Bronchial smooth muscle cell (primary cell): ENCODE measurements at places on chromosomes 12 and 14. TPM values are rescaled to one million over a fixed set of nuclear protein-coding genes. Genes with fewer than 3 reads are reported as not detected.

Gene ANG
- total RNA-seq, result 3.9 and 5.2 TPM in 2 replicates

Gene SLC25A21
- 0.17 and 0.63 TPM in 2 replicates for total RNA-seq

Gene NELL2
- total RNA-seq, result under 0.01 TPM in 1 of 2 replicates, not detected in the other

Gene PSME2
- total RNA-seq, result 60.0 and 106 TPM in 2 replicates

Gene GPD1
- under 0.01 TPM in 1 of 2 replicates, not detected in the other for total RNA-seq

Gene CERS5
- total RNA-seq, result 40.7 and 41.1 TPM in 2 replicates

Gene SLC10A1
- not detected in 2 replicates for total RNA-seq

Gene ACOT6
- total RNA-seq, result not detected in 2 replicates

Gene WSCD2
- total RNA-seq, result not detected in 2 replicates

Gene MYG1
- total RNA-seq, result 50.8 and 56.3 TPM in 2 replicates

Gene MANSC4
- 0.09 TPM in 1 of 2 replicates, not detected in the other for total RNA-seq

Gene ERBB3
- total RNA-seq, result 0.63 and 0.94 TPM in 2 replicates

Gene TESPA1
- total RNA-seq, result not detected in 2 replicates

Gene ANKS1B
- total RNA-seq, result 0.32 and 0.52 TPM in 2 replicates

Gene SLC35F4
- 0.26 TPM in 1 of 2 replicates, not detected in the other for total RNA-seq

Gene RNFT2
- 0.52 and 0.63 TPM in 2 replicates for total RNA-seq

Gene ARL6IP4
- total RNA-seq, result 233 and 240 TPM in 2 replicates

Gene ZDHHC17
- 60.4 and 122 TPM in 2 replicates for total RNA-seq

Gene LGR5
- total RNA-seq, result not detected in 2 replicates

Gene HELB
- total RNA-seq, result 1.5 and 2.2 TPM in 2 replicates

Gene WIF1
- total RNA-seq, result under 0.01 and 0.26 TPM in 2 replicates

Gene OR6C2
- total RNA-seq, result not detected in 2 replicates

Gene MLEC
- 107 and 122 TPM in 2 replicates for total RNA-seq

Gene KLHDC1
- 6.5 and 9.0 TPM in 2 replicates for total RNA-seq

Gene NUMB
- 18.0 and 20.1 TPM in 2 replicates for total RNA-seq

Gene LRRC10
- total RNA-seq, result not detected in 2 replicates

Gene EFS
- total RNA-seq, result 0.47 and 8.3 TPM in 2 replicates

Gene P2RX7
- 0.47 and 0.77 TPM in 2 replicates for total RNA-seq

Gene AICDA
- total RNA-seq, result not detected in 2 replicates

Gene SERPINA4
- not detected in 2 replicates for total RNA-seq

Gene NPAS3
- 0.09 and 0.16 TPM in 2 replicates for total RNA-seq

Gene SPATA7
- total RNA-seq, result 11.8 and 13.8 TPM in 2 replicates

Gene BMP4
- 1.1 and 7.6 TPM in 2 replicates for total RNA-seq

Gene B4GALNT3
- total RNA-seq, result under 0.01 TPM in 2 replicates

Gene KLRC1
- total RNA-seq, result not detected in 2 replicates

Gene KCNK10
- total RNA-seq, result not detected in 2 replicates

Gene VASH1
- 3.2 and 3.9 TPM in 2 replicates for total RNA-seq

Gene CISTR
- total RNA-seq, result not detected in 2 replicates

Gene COQ10A
- total RNA-seq, result 9.1 and 10.2 TPM in 2 replicates

Gene KRT78
- not detected in 2 replicates for total RNA-seq

Gene CLEC6A
- total RNA-seq, result not detected in 2 replicates
